ENCODE measurements at places on chromosomes 3 and 15. TPM values are rescaled to one million over a fixed set of nuclear protein-coding genes. Genes with fewer than 3 reads are reported as not detected.

DNA sequence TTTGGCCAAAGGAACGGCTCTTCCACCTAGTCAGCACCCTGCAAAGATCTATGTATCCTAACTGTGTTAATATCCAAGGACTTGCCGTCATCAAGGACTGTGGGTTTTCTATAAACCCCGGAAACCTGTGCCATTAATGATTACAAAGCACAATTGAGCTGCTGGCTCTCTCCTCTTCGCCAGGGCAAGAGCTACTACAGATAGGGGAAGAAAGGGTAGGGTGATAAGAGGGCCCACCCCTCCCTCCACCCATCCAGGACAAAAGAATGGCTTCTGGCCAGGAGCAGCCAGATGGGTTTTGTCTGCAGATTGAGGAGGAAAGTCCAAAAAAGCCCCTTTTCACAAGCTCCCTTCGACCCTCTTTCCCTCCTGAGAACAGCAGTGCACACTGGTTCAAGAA lies 9.9 kb downstream of the RFT1 start:
- DNase-seq, result no peak

GRCh38 chr15:77221174-77221573 lies 150.3 kb upstream of the TSPAN3 start:
- no peak for DNase-seq

GRCh38 chr3:35263477-35263876 lies 375.8 kb upstream of the ARPP21 start:
- DNase-seq, result no peak

DNA sequence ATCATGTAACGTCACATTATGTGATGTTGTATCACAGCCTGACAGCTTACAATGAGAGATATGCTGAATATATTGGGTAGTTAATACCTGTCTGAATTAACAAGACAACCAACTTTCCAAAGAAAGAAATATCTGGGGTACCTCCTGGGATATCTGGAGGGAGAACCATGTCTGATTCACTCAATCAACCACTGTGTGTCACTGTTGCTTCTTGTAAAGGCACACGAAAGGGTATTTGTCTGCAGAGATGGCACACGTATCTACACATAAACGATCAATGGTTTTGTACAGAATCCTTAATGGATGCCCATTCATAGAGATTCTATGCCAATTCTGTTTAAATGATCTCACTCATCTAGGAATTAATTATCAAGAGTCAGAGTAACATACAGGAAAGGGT lies 252.1 kb upstream of the TMCO5A start:
- no peak for DNase-seq

GRCh38 chr3:53845103-53845880 lies 927 bp downstream of the CHDH start:
- no peak for DNase-seq

Gene CCDC39
- not detected for total RNA-seq
